ENCODE measurements at places on chromosomes 5 and 9.
A peak's percentile ranks its signal among the peaks of the same experiment; 100 is the strongest.

DNA sequence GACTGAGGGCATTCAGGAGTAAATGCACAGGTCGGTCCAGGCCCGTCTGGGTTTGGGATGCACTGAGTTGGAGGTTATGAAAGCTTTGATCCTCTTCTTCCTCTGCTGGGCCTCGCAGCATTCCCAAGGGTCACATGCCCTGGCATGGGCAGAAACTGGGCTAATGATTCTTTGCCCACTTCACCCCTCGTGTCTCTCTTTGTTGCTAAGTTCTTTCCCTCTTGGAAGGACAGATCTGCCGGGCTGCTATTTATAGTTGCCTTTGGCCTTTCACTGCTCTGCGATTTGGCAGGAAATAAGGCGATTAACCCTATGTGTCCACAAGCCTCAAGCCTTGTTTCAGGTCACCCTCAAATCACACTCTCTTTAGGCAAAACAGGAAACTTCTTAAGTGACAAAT lies 66.9 kb downstream of the ENTREP1 start:
- no peak for DNase-seq

DNA sequence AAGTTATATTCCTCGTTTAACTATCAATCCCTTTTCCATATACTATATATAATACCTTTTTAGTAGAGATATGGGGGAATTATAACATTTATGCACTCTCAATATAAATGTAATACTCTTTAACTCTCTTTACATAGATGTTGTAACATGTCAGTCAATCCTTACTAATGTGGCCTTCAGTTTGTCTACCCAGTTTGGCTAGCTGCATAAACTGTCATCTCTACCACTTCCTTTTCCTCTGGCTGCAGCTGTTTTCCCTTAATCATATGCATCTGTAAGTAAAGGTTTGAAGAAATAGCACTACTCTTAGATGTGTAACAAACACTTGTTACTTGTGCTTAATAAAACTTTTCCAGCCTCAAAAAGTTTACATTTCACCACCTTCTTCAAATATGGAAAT lies 13.4 kb downstream of the ABHD17B start:
- no peak for DNase-seq

- no peak for DNase-seq
Measured at GRCh38 chr5:134453016-134453415, 41.3 kb upstream of the CDKN2AIPNL start.

GRCh38 chr5:40210694-40211093 lies 469.0 kb upstream of the PTGER4 start:
- DNase-seq, result no peak

DNA sequence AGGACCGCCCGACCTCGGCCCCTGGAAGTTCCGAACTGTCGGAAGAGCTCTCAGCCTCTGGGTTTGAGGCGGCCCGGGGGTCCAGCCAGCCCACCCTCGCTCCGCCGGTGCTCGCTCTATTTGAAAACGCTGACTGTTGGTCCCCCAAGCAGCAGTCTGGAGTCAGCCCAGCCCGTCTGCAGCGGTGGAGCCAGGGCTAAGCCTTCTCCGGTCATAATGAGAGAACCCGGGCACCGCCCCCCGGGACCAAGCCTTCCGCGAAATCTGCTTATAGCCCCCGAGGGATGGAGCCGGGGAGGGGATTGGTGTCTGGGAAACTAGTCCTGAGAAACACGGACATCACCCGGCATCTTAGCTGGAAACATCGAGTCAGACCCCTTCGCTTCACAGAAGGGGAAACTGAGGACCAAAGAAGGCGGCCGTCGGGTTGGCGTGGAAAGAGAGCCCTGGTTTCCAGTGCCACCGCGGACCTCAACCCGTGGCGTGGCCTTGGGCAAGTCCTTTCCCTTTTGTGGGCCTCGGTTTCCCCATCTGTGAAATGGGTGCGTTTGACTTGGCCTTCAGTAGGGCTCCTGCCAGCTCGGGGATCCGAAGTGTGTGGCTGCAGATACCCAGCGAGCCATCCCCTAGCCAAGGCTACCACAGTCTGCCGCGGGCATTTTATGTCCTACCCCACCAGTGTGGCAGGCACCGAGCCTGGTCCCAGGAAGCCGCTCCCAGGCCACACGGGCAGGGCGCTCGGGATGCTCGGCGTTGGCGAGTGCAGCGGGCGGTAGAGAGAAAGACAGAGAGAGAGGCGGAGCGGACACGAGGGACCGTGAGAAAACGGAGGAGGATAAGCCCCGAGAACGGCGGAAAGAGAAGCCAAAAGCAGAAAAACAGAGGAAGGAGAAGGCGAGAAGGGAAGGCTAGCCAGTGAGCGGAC lies 857 bp downstream of the ADAM19 start:
- DNase-seq, result peak; percentile 11

GRCh38 chr5:169971780-169972179 lies 8.5 kb downstream of the INSYN2B start:
- DNase-seq, result no peak

DNA sequence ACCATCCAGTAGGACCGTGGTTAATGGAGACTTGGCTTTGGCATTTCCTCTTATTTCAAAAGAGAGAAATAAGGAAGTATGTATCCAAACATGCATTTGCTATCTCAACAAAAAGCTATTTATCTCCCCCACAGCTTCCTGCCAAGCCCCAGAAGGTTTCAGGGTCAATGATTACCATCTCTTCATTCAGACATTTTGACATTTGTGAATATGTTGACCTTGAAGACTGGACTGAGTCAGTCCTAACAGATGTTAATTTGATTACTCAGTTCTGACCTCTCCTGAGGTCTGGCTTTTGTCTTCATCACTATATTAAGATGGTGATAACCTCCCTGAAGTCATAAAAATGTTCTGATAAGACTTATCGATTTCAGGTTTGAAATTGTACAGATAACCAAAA lies 479.4 kb downstream of the AGTPBP1 start:
- DNase-seq, result no peak

DNA sequence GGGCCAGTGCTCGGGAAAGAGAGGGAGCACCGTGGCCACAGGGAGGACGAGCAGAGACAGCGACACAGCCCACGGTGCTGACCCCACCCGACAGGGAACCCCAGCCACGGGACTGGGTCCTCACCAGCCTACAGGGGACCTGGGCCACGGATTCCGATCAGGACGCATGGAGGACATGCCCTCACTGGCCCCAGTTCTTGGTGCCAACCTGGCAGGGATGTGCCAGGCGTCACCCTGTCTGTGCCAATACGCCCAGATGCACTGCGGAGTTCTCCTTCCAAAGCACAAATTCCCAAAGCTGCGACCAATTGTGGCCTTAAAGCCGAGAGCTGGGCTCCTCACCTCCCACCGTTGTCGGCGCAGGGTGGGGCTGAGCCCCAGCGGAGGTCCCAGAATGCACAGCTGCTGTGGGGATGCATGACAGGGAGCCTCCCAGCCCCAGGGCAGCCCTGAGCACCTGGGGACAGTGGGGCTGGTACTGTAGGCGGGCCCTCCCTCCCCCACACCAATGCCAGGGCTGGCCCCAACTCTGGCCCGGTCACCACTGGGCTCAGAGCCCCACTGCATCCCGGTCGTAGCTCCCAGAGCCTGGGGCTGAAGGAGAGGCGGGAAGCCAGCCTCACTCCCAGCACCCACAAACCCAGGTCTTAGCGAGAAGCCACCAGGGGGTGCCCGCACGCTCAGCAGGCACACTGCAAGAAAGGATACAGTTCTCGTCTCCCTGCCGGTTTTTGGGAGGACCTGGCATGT lies 44.2 kb downstream of the NKD2 start:
- DNase-seq, result no peak

DNA sequence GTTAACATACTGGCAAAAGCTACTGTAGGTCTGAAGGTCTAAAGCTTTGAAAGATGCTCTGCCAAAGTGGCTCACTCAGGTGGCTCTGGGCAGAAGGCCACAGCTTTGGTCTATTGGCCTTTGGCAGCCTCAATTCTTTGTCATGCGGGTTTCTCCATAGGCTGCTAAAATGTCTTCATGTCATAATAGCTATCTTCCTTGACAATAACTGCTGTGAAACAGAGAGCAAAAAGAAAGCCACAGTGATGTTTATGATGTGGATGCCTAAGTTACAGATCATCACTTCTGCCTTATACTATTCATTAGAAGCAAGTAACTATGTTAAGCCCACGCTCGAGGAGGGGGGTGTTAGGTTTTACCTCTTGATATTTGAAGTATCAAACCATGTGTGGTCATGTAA lies 906.1 kb upstream of the CDH9 start:
- DNase-seq, result no peak

DNA sequence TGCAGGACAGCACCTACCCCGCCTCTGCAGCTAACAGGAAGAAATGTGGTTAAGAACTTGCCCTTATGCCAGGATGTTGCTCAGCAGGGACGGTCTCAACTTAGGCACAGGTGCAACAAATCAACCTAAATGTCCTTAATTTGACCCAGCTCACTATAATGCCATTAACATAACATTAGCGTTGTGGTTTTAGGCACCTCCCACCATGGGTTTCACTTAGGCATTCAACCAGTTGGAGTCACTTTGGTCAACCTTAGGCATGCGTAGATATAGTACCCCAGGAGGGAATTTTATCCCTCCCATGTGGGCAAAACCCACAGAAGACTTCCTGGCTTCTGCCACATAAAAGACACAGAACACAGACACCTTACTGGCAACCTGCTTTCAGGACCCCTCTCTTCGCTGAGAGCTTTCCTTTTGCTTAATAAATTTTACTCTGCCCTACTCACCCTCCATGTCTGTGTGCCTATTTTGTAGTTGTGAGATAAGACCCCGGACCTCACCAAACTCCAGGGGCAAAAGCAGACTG lies 8.7 kb upstream of the ERAP1 start:
- DNase-seq, result no peak

GRCh38 chr9:137630126-137630525 lies 11.3 kb downstream of the EHMT1 start:
- no peak for DNase-seq

- DNase-seq, result no peak
Measured at GRCh38 chr9:126720036-126720435, 84.8 kb upstream of the ZBTB43 start.

- DNase-seq, result no peak
Measured at GRCh38 chr9:89750117-89750791, 145.4 kb downstream of the GADD45G start.

- DNase-seq, result no peak
Measured at GRCh38 chr5:35819668-35820067, 37.0 kb upstream of the IL7R start.

GRCh38 chr5:45440466-45440865 lies 255.7 kb downstream of the HCN1 start:
- no peak for DNase-seq

GRCh38 chr5:68849906-68850305 lies 243.9 kb upstream of the SLC30A5 start:
- DNase-seq, result no peak

DNA sequence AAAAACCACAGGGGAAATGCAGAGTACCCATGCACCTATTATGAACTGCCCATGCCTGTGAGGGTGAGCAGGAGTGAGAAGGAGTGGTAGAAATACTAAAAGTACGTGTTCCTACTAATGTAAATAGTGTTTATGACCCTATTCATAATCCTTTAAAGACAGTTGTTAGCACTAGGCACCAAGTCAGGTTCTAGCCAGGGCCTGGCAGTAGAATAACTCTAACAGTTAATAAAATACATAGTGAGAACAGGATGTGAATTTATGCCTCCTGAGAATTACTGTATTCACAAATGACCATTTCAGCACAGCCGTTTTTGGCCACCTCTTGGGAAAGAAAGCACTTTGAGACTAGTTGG lies 103.2 kb upstream of the TARS1 start:
- no peak for DNase-seq

- no peak for DNase-seq
Measured at GRCh38 chr5:143521846-143522400, 118.4 kb upstream of the NR3C1 start.

DNA sequence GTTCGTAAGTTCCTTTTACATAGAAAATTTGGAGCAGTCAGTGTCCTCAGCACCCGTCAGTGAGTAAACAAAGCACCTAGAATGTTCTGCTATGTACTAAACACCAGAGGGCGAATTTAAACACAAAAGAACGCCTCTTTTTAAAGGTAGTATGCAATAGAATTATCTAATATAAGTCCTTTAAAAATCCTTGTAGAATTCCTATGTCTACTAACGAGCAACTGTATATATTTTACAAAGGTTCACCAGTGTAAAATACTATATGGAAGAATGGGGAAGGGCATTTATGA lies 499 bp upstream of the TMEM232 start:
- no peak for DNase-seq

GRCh38 chr5:33235824-33236223 lies 204.9 kb upstream of the TARS1 start:
- no peak for DNase-seq

- no peak for DNase-seq
Measured at GRCh38 chr5:173697931-173698579, 81.6 kb upstream of the BOD1 start.

DNA sequence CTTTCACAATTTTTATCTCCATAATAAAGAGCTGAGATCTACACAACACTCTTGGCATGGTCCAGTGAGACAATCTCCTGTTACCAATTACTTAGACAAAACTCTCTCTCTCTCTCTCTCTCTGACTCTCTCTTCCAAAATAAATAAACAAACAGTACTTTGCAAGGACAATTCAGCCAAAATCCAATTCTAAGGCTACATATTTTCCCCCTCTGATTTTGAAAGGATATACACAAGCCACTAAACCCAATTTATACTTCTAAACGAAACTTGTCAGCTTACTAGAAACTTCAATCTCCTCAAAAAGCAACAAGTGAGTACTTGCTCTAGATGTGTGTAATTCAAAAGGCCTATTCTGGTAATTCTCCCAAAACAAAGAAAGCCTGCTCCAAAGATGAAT lies 26.3 kb upstream of the TNPO1 start:
- DNase-seq, result no peak

- no peak for DNase-seq
Measured at GRCh38 chr5:93289942-93290341, 291.1 kb downstream of the NR2F1-AS1 start.

GRCh38 chr5:58369513-58370190 lies 90.2 kb downstream of the PLK2 start:
- no peak for DNase-seq

- no peak for DNase-seq
Measured at GRCh38 chr9:85182383-85182782, 512.9 kb downstream of the NTRK2 start.

- DNase-seq, result no peak
Measured at GRCh38 chr9:35257986-35258659, 96.3 kb downstream of the UNC13B start.

GRCh38 chr9:90960941-90961340 lies 159.3 kb downstream of the SYK start:
- DNase-seq, result no peak

DNA sequence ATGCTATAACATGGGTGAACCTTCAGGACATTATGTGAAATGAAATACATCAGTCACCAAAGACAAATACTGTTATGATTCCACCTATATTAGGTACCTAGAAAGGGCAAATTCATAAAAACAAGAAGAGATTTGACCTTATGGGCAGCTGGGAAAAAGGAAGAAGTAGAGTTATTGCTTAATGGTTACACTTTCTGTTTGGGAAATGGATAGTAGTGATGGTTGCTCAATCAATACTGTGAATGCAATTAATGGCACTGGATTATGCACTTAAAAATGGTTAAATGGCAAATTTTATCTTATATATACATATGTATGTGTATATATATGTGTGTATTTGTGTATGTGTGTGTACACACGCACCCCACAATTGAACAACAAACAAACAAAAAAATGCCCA lies 15.2 kb downstream of the FKBP15 start:
- no peak for DNase-seq
